ENCODE measurements at places on chromosomes 5 and 9.

- no peak for DNase-seq
Measured at GRCh38 chr5:94847019-94847418, 228.6 kb downstream of the SLF1 start.

- DNase-seq: no peak
Measured at GRCh38 chr9:4515958-4516375, 25.7 kb downstream of the SLC1A1 start.

- DNase-seq: no peak
Measured at GRCh38 chr9:83367326-83367725, 170.9 kb downstream of the FRMD3 start.

DNA sequence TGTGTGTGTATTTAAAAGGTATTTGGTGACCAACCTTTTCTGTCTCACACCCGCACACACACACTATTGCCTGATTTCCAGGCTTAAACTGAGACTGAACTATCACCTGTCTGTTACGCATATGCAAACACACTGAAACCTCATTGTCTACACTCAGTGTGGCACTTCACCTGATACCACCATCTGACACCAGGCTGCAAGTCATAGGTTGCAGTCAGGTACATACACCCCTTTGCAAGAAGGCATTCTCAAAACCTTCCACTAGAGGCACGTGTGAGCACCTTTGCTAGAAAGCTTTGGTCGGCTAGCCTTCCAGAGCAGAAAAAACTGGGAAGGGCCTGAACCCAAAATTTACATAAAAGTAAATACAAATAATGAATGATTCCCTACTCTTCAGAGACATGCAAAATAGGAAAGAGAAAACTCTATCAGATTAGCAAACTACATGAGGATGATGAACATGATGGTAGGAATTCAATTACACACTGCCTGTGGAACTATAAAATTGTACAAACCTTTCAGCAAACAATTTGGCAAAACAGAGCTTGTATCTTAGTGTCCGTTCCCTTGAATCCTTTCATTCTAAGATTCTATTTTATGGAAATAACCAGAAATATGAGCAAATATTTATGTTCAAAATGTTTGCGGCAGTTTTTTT lies 5.9 kb upstream of the FOXD1 start:
- DNase-seq: no peak

DNA sequence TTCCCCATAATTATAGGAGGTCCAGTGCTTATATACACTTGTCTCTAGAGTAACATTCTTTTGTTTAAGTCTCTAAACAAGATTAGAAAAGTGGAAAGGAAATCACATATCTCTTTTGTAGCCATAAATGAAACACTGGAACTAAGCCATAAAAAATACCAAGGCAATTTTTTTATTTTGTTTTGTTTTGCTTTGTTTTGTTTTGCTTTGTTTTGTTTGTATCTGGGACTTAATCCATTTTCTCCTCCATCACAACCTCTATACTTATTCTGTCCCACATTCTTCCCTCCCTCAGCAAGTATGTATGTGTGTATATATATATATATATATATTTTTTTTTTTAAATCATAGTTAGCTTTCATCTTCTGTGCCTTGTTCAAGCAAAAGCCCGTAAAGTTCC lies 436.6 kb upstream of the MPDZ start:
- DNase-seq: no peak

- no peak for DNase-seq
Measured at GRCh38 chr5:109836280-109836679, 146.6 kb downstream of the MAN2A1 start.

GRCh38 chr5:98769959-98770208 lies 3.6 kb upstream of the RGMB start:
- DNase-seq: no peak
